Amygdala (tissue), 56 donors: ENCODE measurements at places on chromosomes 5 and 9.

GRCh38 chr5:78003919-78004318 is 227.8 kb upstream of the TBCA start:
- DNase-seq: no peak

DNA sequence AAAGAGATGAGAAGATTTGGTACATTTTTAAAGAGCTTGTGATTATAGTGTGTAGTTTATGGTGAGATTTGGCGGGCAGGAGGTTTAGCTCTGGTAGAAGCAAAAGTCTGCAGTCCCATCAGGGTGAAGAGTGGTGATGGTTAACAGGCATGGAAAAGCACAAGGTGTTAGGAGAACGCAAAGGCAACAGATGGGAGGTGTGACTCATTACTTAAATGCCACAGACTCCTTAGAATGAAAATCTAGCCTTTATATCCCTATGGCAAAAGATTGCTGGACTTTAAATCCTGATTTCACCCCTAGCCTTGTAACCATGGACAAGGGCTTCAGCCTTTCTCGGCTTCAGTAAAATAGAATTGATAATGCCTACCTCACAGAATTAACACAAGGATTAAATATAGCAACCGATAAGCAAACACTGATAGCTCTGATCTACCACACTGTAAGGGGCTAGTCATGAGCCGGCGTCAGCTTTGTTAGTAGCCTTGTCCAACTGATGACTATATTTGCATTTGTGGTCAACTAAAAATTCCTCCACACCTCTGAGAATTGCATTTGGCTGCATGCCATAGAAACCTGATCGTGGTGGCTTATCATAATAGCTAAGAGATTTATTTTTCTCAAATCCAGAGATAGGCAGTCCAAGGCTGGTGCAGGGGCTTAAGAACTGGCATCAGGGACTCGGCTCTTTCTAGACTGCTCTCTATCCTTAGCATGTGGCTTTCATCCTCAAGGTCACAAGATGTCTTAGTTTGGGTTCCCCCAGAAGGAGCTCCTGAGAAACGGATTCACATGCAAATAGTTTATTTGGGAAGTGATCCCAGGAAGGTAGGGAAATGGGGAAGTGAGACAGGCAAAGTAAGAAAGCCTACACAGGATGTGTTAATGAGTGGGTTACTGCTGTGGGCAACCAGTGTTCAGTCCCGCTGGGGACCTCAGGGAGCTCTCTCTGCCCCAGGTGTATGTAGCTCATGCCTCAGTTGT is 19.6 kb downstream of the MFAP3 start:
- no peak for DNase-seq

- no peak for DNase-seq
Observed at GRCh38 chr5:9365512-9365911, 180.4 kb downstream of the SEMA5A start.

DNA sequence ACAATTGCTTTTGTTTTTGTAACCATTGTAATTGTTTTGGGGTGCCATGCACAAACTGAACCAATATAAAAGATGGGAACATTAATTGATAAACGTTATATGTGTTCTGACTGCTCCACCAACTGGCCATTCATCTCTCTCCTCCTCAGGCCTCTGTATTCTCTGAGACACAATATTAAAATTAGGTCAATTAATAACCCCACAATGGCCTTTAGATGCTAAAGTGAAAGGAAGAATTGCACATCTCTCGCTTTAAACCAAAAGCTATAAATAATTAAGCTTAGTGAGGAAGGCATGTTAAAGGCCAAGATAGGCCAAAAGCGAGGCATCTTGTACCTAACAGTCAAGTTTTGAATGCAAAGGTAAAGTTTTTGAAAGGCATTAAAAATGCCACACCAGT is 448.4 kb upstream of the ITGA1 start:
- DNase-seq: no peak

DNA sequence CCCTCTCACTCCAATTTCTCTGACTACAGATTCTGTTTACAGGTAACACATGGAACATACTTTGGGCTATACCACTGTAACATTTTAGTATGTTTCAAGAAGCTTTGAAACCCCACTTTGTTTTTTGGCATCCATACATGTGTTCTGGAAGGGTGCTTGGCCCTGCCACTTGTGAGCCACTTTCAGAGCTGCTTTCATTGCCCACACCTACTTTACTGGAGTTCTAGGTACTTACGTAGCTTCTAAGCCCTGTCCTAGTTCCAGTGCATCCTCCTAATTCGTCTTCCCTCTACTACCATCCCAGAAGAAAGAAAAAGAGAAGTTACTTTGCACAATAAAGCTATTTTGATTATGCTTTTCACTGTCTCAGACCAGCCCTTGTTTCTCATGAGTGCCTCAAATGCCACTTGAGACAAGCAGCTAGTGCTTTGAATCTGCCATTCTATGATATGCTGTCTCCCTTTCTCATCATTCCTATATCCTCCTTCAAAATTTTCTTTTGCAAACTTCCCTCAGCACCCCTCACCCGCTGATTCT is 26.5 kb upstream of the C5orf47 start:
- no peak for DNase-seq

DNA sequence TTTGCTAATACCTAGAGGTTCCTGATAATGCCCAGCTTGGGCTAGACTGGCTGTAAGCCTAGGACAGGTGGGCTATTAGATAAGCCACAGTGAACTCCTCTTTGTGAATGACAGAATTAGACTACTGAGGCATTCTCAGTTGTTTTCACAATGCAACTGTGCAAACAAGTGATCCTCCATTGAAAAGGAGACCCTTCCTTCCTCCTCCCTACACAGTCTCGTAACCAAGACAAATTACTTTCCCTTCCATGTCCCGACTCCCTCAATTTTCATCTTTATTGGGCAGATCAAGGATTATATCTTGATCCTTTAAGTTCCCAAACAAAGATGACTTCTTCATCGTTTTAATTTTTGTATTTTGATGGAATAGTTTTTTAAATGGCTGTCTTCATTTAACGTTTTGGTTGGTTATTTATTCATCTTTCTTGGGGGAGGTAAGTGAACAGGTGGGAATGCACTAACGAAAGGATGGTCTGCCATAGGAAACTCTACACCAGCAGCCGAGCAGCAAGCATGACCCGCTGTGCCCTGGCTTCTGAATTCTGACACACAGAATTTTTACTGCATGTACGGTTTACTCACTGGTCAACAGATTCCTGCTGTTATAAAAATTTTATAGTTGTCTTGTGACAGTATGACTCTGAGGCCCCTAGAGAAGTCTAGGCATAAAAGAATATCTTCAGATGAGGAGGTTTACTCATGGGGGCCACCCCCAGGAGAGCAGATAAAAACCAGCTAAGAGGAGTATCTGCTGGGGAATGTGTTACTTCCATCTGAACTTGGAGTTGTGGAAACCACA is 137.5 kb upstream of the TUT7 start:
- no peak for DNase-seq

- DNase-seq: no peak
Observed at GRCh38 chr9:132757016-132757415, 86.8 kb downstream of the GTF3C4 start.

- DNase-seq: no peak
Observed at GRCh38 chr5:153969563-153969895, 69.2 kb downstream of the FAM114A2 start.

GRCh38 chr9:34507556-34507955 is 15.2 kb downstream of the ENHO start:
- no peak for DNase-seq

- no peak for DNase-seq
Observed at GRCh38 chr5:39426746-39427105, 1.9 kb upstream of the DAB2 start.

GRCh38 chr5:52799358-52799982 is 11.8 kb downstream of the ITGA1 start:
- no peak for DNase-seq

DNA sequence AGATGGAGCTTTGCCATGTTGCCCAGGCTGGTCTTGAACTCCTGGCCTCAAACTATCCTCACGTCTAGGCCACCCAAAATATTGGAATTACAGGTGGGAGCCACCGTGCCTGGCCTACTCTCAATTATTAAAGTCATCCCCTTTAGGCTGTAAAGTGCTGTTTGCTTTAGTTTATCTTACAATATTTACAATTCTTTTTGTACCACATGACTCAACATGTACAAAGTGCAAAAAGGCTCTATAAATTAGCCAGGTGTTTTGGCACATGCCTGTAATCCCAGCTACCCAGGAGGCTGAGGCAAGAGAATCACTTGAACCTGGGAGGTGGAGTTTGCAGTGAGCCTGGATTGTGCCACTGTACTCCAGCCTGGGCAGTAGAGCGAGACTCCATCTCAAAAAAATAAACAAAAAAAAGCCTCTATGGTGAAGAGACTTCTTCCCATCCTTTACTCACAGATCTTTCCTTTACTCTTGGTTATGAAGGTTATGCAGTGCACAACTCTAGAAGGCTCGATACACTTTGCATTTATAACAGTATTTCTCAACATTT is 28.5 kb upstream of the MLLT3 start:
- DNase-seq: no peak

GRCh38 chr9:110995420-110996340 is 42.6 kb downstream of the LPAR1 start:
- DNase-seq: no peak

GRCh38 chr5:98940581-98940980 is 11.8 kb upstream of the CHD1 start:
- DNase-seq: no peak

DNA sequence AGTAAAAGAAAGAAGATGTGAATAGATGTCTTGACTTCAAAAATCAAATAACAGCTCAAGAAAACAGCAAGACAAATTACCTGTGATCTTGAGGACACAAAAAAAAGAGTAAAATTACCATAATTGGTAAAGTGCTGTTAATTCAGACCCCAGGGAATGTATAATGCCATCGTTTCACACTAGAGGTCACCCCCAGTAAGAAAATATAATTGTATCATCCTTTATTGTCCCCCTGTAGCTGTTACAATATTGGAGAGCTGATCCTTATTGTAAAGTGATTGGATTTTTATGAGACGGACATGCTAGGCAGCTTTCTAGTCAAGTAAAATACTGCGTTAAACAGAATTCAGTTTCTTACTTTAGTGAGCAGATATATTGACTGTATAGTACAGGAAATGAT is 377.0 kb downstream of the TLE1 start:
- DNase-seq: no peak

DNA sequence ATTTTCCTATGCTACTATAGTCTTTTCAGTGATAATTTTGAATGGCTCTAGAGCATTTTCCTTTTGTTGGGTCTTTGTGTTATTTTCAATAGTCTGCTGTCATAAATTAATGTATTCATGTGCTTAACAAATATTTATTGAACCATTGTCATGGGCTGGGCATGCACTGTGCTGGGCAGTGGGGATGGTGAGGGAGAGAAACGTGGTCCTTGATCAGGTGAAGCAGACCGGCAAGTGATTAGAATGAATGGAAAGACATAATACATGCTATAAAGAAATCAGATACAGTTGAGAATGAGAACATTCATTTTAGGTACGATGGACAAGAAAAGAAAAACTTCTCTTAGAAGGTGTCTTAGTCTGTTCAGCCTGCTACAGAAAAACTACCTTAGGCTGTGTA is 66.1 kb downstream of the KIF4B start:
- no peak for DNase-seq

DNA sequence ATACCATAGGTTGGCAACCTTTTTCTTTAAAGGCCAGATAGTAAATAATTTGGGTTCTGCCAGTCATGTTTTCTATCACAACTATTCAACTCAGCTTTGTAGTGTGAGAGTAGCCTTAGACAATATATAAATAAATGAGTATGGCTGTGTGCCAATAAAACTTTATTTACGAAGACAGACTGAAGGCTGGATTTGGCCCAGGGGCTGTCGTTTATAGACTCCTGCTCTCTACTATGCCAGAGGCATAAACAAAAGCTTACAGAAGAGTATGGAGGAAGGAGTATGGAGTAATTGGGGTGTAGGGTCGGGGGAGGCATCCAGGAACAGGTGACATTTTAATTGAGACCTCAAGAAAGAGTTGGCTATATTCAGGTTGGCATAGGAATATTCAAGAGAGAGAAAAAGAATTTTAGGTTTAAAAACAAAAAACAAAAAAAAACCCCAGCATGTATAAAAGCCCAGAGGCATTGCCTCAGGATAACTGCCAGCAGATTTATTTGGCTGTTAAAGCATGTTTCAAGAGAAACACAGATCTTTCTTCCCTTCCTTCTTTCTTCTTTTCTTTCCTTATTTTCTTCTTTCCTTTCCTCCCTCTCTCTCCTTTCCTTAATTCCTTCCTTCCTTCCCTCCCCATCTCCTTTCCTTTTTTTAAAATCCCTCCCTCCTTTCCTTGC is 39.9 kb downstream of the SLIT3 start:
- no peak for DNase-seq

- no peak for DNase-seq
Observed at GRCh38 chr5:136114414-136115125, 18.1 kb upstream of the SMAD5 start.

- DNase-seq: no peak
Observed at GRCh38 chr5:71836559-71837112, 117.6 kb downstream of the CARTPT start.

- DNase-seq: no peak
Observed at GRCh38 chr5:91366551-91366950, 16.6 kb downstream of the ARRDC3 start.

- no peak for DNase-seq
Observed at GRCh38 chr5:62922191-62922590, 343.6 kb downstream of the LRRC70 start.

GRCh38 chr9:72996114-72996513 is 43.3 kb upstream of the ALDH1A1 start:
- no peak for DNase-seq

- no peak for DNase-seq
Observed at GRCh38 chr5:140360681-140361479, 886 bp downstream of the SLC4A9 start.

GRCh38 chr9:134569626-134570025 is 72.0 kb upstream of the COL5A1 start:
- DNase-seq: no peak

DNA sequence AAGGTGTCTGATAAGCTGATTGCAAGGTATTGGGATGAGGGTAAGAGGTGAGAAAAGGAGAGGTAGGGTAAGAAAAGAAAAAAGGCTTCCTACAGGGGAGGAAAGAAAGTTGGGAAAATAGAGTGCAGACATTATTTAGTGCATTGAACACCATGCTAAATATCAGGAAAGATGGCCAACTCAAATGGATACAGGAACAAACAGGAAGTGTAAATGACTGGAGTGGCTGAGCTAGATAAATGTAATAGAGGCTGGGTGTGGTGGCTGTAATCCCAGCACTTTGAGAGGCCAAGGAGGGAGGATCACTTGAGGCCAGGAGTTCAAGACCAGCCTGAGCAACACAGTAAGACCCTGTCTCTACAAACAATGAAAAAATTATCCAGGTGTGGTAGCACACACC is 32.2 kb downstream of the OTP start:
- no peak for DNase-seq
